ENCODE measurements at places on chromosomes 16 and 17. TPM values are rescaled to one million over a fixed set of nuclear protein-coding genes. Genes with fewer than 3 reads are reported as not detected.
A peak's percentile ranks its signal among the peaks of the same experiment; 100 is the strongest.

DNA sequence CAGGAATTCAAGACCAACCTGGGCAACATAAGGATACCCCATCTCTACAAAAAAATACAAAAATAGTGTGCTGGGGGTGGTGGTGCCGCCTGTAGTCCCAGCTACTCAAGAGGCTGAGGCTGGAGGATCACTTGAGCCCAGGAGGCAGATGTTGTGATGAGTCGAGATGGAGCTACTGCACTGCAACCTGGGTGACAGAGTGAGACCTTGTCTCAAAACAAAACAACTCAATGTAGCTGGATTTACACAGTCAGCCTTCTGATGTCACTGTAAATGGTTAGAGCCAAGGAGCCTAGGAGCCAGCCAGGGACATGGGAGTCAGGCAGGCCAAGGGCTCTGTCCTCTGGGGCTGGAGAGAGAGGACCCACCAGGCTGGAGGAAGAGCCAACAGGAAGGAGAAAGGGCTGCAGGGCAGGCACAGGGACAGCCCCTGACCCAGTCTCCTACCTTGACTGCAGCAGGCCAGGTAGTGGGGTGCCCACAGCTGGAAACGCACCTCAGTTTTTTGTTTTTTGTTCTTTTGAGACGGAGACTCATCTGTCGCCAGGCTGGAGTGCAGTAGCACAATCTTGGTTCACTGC, 8.4 kb downstream of the CDIPT start:
- no peak for DNase-seq

- peak; percentile 22 for DNase-seq
Observed at GRCh38 chr16:79071424-79071823, 529.1 kb downstream of the MAF start.

GRCh38 chr16:67531247-67531646, 2.6 kb downstream of the RIPOR1 start:
- DNase-seq: no peak

NOMO2 gene
- polyA plus RNA-seq: 57.5 TPM
